NK-92 treated with Interleukin-12 subunit alpha and Interleukin-12 subunit beta, amount 100 ng/mL, for 24 hours (cell line): ENCODE measurements at places on chromosomes 5 and 9.

DNA sequence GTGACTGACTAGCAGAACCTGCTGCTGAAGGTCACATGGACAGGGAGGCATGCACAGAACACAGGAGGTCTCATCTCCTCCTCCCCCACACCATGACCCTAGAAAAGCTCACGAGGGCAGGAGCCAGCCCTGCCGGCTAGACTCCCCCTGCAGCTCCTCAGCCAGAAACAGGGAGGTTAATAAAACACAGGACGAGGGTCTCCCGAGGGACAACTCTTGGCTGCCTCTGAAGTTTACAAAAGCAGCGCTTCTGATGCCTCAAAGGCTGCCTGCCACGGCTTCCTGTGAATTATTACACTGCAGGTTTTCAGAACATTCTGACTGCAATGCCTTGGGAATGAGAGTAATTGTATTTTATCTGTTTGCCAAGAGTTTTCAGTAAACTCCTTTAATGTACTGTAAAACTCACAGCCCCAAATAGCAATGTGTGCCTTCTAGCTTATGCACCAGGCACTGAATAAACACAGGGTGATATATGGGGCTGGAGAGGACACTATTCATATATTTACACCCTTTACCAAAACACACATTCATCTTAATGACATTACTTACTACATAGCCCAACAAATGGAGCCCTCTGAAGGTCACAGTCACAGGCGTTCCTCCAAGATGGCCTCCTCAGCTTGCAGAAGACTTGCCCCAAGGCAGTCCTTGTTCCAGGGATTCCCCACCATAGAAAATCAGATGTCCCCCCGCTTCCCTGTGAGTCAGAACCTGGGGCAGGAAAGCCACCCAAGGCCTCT is 83.7 kb downstream of the C5orf15 start:
- DNase-seq = no peak

DNA sequence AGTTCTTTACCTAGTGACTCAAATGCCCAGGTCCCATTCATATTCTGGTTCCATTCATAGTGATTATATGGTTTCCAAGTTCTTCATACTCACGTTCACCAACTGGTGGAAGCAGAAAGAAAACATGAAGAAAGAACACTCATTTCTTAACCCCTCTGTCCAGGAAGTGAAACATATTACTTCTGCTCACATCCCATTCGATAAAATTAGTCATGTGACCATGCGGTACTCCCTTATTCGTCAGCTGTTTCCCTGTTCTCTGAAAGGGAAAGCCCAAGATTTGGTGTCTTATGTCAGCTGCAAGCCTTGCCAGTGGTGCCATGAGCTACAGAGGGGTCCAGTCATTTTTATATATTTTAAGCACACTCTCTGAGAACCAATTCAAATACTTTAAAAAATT is 387.0 kb upstream of the DMAC1 start:
- DNase-seq = no peak

DNA sequence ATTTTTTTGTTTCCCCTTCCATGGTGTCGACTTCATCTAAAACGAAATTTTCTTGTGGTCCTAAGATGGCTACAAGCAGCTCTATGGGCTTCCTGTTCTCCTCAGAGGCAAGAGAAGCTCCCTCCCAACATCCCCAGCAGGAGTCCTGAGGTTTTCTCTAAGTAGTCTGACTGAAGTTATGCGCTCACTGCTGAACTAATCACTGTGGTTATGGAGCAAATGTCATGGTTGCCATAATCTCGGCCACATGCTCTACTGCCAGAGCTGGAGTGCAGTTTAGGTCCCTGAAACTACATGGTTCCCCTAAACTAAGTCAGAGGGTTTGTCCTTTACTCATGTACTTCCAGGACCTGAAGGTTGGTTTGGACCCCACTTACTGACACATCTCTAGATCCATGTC is 68.0 kb upstream of the MAMDC2 start:
- DNase-seq = no peak

- DNase-seq = no peak
Measured at GRCh38 chr9:27125030-27125429, 16.0 kb downstream of the TEK start.

DNA sequence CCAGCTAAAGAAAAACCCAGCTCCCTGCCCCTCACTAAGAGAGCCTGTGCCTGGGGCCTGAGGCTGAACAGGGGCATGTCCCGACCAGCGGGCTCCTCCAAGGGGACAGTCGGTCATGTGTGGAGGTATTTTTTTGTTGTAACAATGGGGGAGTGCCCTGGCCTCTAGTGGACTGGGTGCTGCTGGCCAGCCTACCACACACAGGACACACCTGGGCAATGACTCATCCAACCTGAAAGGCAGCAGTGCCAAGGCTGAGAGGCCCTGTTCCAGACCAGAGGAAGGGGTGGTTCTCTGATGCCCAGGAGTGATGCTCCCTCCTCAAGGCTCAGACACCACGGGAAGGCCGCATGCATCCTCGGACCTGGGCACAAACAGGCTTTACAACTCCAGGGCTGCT is 181.5 kb downstream of the OLFM1 start:
- no peak for DNase-seq

GRCh38 chr9:93290495-93291434 is 106.8 kb downstream of the WNK2 start:
- DNase-seq = no peak

DNA sequence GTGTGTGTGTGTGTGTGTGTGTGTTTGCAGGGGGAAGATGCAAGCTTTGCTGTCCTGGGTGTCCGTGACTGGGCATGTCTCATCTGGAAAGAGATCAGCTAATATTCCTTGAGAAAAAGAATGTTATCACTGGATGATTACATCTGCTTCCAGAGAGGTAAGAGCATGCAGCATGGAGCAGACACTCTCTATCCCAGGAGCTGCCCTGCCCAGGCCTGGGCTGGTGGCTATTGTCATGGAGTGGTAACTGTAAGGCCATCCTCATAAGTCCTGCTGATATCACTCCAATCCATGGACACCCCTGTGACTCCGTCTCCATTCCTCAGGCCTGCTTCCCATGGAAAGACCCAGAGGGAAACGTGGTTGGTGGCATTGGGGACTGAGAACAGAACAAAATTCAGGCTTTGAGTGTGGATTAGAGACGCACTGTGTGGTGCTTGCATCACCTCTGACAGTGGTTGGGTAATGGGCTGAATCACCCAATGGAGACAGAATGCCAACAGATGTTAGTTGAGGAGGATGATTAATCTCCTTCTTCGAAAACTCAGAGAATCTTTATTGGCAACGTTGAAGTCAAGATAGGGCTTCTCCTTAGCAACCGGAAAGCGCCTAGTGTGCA is 52.0 kb upstream of the KCNIP1 start:
- DNase-seq = no peak

- no peak for DNase-seq
Measured at GRCh38 chr5:34655354-34655991, 655 bp upstream of the RAI14 start.

DNA sequence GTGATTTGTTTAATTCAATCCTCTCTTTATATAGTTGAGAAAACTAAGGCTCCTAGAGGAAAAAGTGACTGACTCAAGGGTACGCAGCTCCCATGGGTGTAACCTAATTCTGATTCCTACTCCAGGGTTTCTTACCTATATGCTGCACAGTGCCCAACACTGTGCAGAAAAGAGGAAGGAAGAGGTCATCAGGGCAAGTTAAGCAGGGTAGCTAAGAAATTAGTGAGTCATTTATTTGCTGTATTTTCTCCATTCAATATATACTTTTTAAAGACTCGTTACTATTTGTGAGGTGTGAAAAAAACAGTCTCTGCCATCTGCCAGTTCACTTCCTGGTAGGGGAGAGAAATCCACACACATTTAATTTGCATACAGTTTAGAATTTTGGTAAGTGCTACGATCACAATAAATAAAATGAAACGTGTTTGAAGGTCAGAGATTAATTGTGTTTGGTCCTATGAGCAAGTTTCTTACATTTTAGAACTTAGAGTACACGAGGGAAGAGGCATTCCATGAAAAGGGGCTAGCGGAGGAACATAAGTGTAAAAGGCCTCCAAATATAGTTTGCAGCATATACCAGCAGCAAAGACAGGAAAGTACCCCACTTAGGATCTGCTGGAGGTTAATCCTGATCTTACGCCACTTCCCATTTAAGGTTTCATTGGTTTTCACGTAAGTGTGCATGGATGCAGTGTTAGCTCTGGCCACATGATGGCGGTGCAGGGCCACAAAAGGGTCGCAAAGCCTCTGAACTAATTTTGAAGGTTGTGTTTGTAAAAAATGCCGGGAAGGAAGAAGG is 59.9 kb upstream of the TLR4 start:
- DNase-seq = peak; percentile 15

DNA sequence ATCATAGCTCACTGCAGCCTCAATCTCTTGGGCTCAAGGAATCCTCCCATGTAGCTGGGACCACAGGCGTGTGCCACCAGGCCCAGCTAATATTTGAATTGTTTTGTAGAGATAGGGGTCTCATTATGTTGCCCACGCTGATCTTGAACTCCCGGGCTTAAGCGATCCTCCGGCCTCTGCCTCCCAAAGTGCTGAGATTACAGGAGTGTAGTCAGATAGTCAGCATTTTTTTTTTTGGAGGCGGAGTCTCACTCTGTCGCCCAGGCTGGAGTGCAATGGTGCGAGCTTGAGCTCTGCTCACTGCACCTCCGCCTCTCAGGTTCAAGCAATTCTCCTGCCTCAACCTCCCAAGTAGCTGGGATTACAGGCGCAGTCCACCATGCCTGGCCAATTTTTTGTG is 1.6 kb upstream of the SAR1B start:
- no peak for DNase-seq

- DNase-seq = no peak
Measured at GRCh38 chr9:126303488-126303887, 23.1 kb upstream of the MVB12B start.

- DNase-seq = no peak
Measured at GRCh38 chr9:105233873-105234272, 10.6 kb upstream of the SLC44A1 start.

DNA sequence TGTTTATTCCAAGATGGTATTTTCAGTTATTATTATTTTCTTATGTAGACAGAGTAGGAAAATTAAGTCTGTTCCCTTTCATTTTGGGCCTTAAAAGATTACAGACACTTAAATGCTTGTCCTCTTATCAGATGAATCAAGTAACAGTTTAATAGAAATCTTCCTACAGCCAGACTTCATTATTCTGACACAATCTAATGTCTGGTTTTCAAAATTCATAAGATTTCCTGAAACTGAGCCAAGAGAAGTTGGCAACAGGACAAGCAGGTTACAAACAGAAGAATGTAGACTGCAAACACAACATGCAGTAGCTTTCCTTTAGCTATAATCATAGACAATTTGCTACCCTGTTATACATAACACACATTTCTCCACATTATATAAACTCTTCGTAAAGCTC is 130.5 kb downstream of the FBXL17 start:
- no peak for DNase-seq

- DNase-seq = no peak
Measured at GRCh38 chr9:120996409-120996808, 53.7 kb downstream of the C5 start.

GRCh38 chr5:89147031-89147430 is 264.0 kb upstream of the MEF2C start:
- no peak for DNase-seq

DNA sequence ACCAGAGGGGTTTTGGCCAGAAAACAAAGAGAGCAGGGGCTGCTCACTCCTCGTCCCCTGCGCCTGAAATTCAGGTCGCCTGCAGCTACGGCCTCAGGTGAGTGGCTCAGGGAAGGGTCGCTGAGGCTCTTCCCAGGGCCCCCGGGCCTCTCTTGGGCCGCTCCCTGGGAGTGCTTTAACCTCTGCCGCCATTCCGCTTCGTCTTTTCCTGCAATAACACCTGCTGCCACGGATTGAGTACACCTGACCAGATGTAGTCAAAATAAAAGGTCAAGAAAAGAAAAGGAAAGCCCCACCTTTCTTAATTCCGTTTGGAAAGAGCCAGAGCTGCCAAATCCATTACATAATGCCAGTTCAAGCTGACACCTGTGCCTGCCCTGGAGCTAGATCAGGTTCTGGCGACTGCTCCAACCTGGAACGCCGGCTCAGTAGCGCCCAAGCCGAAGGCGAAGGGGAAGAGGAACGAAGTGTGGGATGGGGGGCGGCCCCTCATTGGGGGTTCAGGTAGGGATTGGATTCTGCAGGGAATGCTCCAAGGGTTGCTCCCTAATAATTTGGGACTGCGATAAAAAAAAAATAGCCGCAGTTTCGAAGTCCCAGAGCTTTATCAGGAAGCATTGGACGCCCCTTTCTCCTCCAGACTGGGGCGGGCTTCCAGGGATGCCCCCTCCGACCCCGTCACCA is 193.9 kb downstream of the MEF2C start:
- DNase-seq = no peak

DNA sequence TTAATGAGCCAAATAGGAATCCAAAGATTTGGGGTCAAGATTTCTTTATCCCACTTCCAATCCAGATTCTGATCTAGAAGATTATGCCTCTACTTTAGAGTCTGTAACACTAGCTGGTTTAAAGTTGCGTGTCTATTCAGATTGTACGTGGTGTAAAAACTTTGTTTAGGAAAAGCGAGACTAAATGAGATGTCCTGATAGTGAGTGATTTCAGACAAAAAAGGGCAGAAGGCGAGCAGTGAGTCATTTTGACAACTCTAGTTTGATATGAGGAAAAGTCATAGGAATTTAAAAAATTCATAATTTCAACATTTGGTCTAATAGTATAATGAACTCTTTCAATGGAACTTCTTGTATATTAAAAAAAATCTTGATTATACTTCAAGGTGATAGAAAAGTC is 119.6 kb upstream of the KLF9 start:
- no peak for DNase-seq

DNA sequence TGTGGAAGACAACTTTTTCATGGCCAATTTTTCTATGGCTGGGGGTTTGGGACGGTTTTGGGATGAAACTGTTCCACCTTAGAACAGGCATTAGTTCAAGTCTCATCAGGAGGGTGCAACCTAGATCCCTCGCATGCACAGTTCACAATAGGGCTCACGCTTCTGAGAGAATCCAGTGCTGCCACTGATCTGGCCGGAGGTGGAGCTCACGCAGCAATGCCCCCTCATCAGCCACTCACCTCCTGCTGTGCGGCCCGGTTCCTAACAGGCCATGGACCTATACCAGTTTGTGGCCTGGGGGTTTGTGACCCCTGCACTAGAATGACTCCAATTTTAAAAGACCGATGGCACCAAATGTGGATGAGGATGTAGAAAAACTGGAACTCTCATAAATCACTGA is 127.2 kb upstream of the IER5L start:
- no peak for DNase-seq

DNA sequence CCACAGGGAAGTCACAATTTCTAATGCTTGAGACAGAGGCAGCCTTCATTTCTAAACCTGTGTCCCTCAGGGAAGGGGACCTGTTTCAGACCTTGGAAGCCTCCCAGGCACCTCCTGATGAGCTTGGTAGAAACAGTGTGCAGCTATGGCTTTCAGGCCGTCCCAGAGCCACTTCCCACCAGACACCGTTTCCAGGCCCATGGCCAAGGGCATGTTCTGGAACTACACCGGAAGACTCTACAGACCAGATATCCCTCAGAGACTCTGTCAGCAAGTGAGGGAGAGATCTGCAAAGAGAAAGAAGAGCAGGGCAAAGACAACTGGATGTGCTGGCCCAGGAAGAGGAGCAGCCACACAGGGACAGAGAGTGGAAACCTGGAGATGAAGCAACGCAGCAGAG is 82.2 kb upstream of the HSPA9 start:
- DNase-seq = no peak

GRCh38 chr5:123125962-123126732 is 37.1 kb downstream of the PRDM6 start:
- DNase-seq = no peak

- no peak for DNase-seq
Measured at GRCh38 chr5:169037466-169037865, 263.5 kb downstream of the SLIT3 start.

- no peak for DNase-seq
Measured at GRCh38 chr5:54703133-54703532, 185.6 kb downstream of the SNX18 start.
